Islet precursor cell (in vitro differentiated cells): ENCODE measurements at places on chromosomes 2 and 18.

DNA sequence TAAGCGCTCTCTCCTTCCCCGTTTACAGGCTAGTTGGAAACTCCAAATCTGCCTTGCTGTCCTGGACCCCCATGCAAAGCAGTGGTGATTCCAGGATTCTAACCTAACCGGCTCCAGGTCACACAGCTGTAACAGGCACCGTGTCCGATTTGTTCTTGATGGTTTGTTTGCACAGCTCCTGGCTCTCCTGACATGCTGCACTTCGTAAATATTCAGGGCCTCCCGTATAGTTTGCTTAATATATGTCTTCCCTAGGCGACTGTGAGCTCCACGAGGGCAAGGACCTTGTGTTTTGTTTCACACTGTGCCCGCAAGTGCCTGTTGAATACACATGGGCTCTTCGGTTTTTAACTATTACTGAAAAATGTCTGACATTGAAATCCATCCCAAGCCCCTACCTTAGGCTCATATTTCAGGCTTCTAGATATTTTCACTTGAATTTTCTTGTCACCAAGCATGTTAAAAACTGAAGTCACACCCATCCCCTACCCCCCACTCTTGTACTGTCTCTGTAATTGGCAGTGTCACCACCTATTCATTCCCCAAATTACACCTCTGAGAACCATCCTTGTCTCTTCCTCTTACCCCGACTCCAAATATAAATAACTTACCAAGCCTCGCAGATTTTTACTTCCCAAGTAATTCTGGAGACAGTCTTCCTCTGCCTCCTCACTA, 1.0 kb upstream of the PUM2 start:
- no peak for DNase-seq

GRCh38 chr2:163266772-163267171, 428.2 kb upstream of the KCNH7 start:
- DNase-seq: no peak

DNA sequence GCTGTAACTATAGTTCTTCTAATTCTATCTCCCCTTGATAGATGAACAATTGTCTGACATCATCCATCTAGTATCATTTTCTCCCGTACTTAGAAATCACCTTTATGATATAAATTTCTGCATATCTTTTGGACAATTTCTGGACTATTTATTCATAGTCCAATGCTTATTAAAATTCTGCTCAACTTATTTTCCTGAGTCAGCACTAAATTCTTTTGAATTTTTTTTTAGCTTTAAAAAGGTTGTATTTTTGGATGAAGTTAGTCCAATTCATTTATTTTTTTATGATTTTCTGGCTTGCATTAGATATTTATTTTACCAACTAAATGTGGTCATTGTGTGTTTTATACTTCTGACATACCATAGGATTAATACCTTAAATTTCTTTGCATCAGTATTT, 538.5 kb upstream of the DCC start:
- DNase-seq: no peak

DNA sequence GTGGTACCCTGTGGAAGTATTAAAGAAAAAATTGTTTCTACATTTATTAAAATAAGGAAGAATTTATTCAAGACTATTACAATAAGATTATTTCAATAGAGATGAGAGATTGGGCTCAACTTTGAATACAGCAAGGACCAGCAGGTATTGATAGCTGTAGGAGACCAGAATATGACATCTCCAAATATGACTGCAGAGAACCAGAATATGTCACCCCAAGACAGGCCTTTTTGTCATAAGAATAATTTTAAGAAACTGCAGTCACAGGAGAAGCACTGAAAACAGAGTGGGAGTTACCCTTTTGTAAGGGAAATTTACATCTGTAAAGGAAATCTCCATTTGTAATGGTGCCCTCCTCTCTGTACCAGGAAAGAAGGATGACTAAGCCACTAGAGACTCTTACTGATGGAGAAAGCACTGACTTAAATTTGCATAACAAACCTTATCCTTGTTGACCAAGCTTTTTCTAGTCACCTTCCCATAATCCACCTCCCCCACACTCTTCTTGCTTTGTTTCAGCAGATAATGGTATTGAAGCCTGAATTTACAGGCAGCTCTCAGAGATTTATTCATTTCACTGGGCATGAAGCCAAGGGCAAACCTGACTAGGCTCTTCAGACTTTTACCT, 145.1 kb upstream of the RMP24 start:
- no peak for DNase-seq

DNA sequence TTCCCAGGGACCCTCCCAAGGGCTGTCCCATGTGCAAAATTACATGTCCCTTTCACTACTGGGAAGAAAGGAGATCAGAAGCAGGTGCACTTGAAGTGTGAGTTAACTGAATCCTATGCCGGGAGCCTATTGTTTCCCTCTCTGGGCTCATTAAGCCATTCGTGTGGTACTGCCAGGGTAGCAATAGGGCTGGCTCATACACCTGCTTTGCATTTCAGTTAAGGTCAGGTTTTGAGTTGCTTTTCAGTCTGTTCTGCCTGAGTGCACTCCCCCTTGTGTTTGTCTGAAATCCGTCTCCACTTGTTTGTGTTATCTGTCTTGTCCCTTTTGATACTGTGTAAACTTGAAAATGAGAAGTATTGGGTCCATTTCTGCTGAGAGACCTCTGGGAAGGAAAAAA, 1232.6 kb upstream of the NRXN1 start:
- DNase-seq: no peak

GRCh38 chr2:100021791-100022340, 120.5 kb downstream of the AFF3 start:
- no peak for DNase-seq

DNA sequence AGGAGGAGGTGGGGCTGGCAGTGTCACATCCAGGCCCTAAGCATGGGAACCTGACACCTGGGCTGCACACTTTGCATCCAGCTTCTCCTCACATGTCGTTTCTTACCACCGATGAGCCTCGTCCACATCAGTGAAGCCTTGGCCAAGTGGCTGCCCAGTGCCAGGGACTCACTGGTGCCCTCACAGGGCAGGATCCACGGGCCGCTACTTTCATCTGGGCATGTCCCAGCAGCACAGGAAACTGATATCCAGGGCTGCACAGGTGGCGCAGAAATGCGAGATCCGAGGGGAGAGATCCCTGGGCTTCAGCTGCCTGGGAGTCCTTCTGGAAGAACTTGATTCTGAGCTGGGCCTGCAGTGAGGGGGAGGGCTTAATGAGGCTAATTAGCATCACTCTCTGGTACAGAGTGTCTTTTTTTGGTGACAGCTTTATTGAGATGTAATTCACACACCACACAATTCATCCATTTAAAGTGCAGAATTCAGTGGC, 291.6 kb upstream of the HDAC4 start:
- DNase-seq: peak; percentile 43

GRCh38 chr2:237503201-237503600, 16.1 kb downstream of the MLPH start:
- no peak for DNase-seq

DNA sequence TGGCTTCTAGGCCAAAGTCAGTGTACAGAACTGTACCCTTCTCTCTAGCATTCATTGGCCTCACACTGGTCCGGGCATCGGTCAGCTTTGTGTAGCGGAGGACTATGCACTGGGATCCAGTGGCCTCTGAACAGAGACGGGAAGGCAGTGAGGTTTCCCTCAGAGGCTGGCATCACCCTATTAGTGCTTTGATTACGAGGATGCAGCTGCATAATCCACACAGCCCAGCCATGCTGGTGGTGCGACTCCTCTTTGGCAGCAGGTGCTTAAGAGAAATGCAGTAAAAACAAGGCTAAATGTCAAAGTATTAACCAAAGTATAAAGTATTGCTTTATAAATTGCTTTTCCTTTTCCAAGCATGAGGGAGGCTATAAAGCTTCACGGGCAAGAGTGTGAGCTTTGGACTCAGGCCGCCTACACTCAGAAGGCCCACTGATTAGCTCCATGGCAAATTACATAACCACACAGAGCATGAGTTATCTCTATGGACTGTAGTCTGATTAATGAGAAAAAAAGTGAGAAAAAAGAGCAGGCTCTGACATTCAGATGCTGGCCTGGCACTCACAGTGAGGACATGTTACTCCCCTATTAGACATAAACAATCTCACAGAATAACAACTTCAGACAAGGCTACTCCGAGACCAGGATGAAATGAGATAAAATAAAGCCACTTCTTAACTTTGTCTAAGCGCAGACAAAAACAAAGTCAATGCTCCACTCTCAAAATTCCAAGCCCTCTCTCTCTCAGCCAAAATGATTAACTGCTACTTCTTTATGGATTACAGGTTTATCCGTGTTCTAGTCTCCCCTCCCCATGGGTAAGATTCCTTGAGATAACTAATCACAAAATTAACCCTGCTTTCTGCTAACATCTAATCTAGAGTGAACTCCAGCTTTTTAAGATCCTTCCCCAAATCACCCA, 6.4 kb upstream of the CRYGC start:
- DNase-seq: no peak
